CD4-positive, alpha-beta T cell treated with Interleukin-17A for 1 hour (primary cell): ENCODE measurements at places on chromosomes 13 and 19.

GRCh38 chr19:35963514-35963913 is 27.3 kb downstream of the LRFN3 start:
- peak; percentile 32 for DNase-seq

GRCh38 chr13:23845105-23845725 is 44.0 kb downstream of the MIPEP start:
- DNase-seq: no peak

- DNase-seq: no peak
Observed at GRCh38 chr13:67155898-67156722, 74.0 kb downstream of the PCDH9 start.

GRCh38 chr13:98476106-98476505 is 100.8 kb downstream of the STK24 start:
- DNase-seq: no peak

DNA sequence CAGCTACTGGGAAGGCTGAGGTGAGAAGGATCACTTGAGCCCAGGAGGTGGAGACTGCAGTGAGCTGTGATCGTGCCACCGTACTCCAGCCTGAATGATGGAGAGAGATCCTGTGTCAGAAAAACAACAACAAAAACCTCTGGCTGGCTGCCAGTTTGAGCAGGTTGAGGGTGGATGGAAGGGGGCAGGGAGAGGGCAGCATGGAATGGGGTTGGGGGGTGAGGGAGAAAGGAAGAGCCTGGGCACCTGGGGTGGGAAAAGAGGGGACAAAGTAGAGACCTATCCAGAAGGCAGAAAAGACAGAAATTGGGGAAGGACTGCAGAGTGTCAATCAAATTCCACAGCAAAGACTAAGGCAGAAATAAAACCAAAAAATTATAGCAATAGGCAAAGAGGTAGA is 4.7 kb downstream of the SLC1A5 start:
- DNase-seq: no peak

- DNase-seq: no peak
Observed at GRCh38 chr13:36313047-36313969, 15.7 kb upstream of the CCDC169 start.
